ENCODE measurements at places on chromosomes 11 and 22.

- no peak for DNase-seq
Measured at GRCh38 chr11:18657673-18658072, 23.5 kb upstream of the SPTY2D1 start.

- DNase-seq: peak; percentile 39
Measured at GRCh38 chr11:46238078-46238966, 39.1 kb upstream of the CREB3L1 start.

- no peak for DNase-seq
Measured at GRCh38 chr22:17217179-17217578, 2.1 kb downstream of the ADA2 start.

GRCh38 chr11:117084992-117085391 lies 13.2 kb downstream of the SIK3 start:
- no peak for DNase-seq

DNA sequence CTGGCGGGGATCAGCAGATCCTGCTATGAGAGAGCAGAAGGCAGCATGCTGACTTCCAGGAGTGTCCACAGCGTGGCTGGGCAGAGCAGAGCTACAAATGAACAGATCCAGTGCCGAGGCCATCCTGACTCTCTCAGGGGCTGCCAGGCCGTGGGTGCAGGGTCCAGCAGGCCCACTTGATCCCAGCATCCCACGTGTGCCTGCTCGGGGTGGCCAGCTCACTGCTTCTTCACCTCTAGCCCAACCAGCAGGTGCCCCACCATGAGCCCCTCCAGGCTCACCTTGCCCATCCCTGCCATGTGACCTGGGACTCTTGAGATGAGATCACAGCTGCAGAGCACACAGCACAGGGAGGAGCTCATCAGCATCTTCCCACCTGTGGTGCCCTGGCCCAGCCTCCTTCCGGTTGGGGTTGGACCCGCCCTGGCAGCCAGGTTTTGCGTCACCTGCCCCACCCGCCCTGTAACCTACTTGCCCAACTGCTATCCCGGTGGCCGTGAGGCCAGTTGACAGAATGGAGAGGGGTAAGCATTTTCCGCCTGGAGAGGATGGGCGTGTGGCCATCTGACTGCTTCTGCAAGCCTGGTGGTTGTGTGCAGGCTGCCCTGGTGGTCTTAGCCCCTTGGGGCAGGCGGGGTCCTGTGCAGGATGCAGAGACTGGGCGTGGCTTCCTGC lies 11.0 kb downstream of the TANGO2 start:
- no peak for DNase-seq

DNA sequence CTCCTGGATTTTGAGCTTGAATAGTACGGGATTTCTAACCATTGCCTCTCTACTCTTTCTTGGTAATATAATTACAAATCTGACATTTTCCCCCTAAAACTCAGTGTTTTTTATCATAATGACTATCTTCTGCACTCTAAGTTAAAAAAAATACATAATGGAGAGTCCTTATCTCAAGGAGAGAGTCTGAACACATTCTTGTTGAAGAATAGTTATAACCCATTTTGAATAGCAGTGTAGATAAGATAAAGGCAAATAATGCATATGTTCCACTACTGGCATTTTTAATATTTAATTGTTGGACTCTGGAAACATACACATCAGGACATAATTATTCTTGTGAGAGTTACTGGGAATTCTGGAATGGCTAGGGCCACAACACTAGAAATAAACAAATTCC lies 456.5 kb upstream of the ANO5 start:
- no peak for DNase-seq

DNA sequence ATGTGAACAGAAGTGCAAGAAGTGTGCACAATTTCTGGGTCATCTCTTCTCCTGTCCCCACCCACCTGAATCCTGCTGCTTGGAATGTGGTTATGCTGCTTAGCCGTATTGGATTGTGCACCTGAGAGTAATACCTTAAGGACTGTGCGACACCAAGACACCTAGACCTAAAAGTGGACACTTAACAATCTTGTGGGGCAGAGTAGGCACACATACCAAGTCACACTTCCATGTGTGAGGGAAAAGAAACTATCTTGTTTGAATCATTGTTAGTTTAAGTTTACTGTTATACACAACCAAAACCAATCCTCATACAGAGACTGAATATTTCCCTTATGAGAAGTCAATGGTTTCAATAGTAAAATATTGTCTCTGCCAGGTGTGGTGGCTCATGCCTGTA lies 93.7 kb downstream of the CCDC83 start:
- DNase-seq: no peak

DNA sequence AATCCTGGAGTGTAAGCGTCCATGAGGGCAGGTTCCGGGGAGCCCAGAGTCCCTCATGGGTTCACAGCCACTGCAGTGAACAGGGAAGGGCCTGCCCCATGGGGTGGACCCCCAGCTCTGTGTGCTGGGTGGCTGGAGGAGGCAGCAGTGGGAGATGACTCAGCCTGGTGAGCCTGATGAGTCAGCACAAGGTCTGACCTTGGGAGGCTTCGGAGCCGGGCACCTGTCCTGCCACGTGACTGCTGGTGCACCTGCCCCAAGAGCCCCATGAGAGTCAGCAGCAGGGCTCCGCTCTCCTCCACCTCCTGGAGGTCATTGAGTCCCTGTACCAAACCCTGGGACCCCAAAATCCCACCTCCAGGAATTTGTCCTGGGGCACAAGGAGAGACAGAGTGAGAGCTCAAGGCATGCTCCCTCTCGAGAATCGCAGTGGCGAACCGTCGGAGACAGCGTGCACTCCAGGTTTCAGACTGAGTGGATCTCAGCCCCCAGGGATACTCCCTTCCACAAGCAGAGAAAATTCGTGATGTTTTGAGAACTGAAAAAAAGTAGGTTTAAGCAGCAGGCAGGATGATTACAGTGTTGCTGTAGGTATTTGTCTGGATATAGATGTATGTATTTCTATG lies 1221.7 kb downstream of the BRD1 start:
- no peak for DNase-seq

- no peak for DNase-seq
Measured at GRCh38 chr11:82682003-82682751, 51.5 kb downstream of the FAM181B start.

GRCh38 chr11:35602979-35603378 lies 15.3 kb upstream of the FJX1 start:
- no peak for DNase-seq

GRCh38 chr22:27278946-27279345 lies 522.6 kb downstream of the MN1 start:
- DNase-seq: no peak

GRCh38 chr22:46102752-46103151 lies 47.6 kb upstream of the PPARA start:
- no peak for DNase-seq

GRCh38 chr11:66854231-66854661 lies 2.6 kb upstream of the LRFN4 start:
- no peak for DNase-seq

DNA sequence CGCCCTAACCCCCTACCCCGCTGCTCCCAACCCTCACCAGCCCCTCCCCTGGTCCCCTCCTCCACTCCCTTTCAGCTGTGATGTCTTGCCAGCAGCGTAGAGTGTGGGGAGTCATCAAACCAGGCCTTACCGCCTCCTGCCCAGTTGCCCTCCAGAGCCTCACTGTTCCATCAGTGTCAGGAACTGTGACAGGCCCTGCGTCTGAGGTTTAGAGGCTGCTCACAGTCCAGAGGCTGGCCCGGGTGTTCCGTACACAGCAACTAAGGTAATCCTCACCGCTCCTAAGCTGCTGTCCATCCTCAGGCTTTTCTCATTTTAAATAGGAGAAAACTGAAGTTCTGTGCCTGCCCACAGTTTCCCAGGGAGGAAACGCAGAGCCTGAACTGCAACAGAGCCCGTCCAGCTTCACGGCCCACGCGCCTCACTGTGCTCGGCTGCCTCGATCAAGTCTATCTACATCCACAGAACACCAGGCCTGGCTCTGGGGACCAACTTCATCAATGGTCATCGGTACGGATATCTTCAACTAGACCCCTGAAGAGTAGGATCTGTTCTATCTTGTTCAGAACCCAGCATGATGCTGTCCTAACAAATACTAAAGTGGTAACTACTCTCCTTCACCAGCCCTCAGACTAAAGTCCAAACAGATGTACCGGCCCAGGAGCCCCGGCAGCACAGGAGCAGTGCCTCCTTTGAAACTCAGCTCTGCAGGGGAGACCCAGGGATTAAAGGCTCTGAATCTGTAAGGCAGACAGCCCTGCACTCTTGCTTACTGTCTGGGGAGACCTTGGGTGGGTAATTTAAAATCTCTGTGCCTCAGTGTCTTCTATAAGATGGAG lies 10.3 kb downstream of the VPS37C start:
- no peak for DNase-seq

DNA sequence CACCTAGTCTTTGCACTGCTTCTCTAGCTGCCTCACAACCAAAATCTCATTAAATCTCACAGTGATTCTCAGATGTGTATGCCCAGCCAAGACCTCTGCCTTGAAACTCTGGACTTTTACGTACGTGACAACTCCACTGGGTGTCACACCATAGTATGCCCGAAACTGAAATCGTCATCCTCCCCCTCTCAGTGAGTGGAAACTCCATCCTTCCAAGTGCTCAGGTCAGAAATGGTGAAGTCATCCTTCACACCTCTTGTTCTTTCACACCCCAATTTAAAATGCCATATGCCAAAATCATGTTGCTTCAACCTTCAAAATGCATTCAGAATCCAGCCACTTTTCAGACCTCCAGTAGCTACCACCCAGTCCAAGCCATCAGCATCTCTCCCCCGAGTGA lies 42.5 kb downstream of the SFI1 start:
- no peak for DNase-seq

All from effector CD4-positive, alpha-beta T cell (primary cell).